ENCODE measurements at places on chromosomes 7 and 10.

DNA sequence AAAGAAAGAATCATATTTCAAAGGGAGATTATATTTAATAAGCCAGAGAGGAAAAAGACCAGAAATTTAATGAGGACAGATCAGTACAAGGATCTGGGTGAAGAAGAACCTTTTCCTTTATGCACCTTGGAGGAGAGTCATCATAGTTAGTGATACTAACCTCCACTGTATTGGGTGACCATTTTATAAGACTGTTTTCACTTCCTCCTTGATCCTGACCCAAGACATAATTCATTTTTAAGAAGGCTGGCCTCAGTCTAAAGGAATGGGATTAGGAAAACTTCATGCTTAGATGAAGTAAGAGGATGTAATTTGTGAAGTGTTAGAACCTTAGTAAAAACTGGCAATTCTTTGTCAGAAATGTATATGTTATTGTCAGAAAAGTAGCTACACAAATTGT, 68.6 kb downstream of the ADAM22 start:
- DNase-seq, result no peak

DNA sequence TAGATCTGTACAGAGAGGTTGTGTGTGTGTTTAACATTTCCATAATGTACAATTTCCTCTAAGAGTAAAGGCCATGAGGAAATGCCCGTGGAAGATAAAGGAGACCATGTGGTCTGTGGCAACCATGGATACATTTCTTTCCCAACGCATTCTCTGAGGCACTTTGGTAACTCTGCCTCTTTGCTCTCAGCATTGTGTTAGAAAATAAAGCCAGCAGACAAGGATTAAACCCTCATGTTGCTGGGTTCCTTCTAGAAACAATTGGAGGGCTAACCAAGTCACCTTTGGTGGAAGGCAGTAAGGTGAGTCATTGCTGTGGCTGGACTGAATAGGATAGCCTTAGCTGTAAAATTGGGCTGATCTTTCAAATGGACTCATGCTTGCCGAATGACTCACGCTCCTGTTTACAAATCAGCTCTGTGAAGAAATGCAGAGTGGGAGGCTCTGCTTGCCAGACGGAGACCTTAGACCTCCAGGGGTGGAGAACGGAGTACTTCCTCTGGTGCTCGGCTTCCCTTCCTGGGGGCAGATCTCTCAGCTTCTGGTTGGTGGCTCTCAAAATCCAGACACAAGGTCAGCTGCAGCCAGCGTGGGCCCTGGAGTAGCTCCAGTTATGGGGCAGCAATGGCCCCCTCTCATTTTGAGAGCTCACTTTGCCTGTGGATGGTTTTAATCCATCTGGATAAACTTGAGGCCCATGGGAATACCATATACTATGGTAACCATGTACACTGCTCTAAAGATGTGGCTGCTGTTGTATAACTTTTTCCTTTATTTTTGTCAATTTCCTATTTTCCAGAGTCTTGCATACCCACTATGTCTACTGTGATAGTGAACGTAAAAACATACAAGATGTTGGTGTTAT, 137.3 kb downstream of the TCF7L2 start:
- DNase-seq, result no peak

GRCh38 chr7:2243458-2243857, 1.4 kb downstream of the NUDT1 start:
- no peak for DNase-seq

DNA sequence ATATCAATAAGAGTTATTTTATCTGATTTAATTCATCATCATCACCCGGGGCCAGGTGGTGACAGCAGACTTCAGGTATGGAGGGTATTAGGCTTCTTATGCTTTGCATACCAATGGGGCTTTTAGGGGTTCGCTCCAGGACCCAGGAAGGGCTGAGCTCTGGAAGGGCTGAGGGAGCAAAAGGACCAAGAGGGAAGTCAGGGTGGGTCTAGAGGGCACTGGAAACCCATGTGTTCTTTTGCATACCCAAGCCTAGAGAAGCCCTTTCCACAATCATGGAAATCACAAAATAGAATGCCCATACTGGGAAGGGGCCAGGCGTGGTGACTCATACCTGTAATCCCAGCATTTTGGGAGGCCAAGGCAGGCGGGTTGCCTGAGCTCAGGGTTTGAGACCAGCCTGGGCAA, 30.9 kb upstream of the VCL start:
- no peak for DNase-seq

DNA sequence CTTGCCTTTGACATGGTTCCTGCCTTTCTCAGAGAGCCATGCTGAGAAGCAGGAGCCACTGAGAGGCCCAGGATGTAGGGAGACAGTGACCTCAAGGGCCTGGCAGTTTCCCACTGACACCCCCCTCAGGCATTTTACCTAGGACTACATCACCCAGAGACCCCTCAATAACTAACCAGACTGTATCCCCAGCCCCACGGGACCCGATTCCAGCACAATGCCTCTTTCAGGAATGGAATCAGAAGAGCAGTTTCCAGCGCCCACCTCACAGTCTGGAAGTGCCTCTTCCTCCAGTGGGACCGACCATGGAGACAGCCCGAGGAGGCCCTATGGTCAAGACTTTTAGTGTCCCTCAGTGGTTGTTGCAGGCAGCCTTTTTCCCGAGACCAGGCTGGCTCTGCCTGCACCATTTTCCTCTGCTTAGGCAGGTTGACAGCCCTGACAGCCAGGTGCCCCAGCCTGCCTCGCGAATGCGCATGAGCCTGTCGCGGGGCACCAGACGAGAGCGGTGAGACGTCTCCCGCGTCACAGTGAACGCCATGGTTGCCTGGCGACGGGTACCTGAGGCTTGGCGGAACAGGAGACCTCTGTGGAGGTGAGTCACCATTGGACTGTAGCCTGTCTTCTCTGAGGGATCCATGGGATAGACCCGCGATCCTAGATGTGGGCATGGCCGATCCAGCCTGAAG, 28.4 kb upstream of the ZNF273 start:
- no peak for DNase-seq

Data from stimulated activated CD4-positive, alpha-beta T cell treated with anti-CD3 and anti-CD28 coated beads, Interleukin-12 subunit alpha, Interleukin-12 subunit beta, amount 100 ng/mL, for 48 hours (primary cell).